Cerebellar nuclear complex (tissue), 1 donor: ENCODE measurements at places on chromosomes 7 and 10.

GRCh38 chr10:99527526-99528493 lies 4.9 kb upstream of the NKX2-3 start:
- no peak for DNase-seq

DNA sequence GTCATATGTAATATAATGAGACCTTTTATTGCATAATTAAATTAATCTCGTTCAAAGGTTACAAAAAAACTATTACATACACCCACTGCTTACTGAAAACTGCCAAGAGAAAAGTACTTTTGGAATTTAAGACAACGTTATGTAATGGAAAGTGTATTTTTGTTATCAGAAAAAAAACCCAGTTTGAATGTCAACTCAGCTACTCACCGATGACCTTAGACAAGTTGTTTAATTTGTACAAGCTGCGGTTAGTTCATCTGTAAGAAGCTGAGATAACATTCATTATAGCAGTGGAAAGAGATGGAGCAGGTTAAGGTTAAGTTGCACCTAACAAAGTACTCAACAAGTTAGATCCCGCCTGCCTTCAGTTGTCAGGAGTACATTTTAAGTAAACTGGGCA lies 1.1 kb downstream of the PSMA2 start:
- DNase-seq: no peak

DNA sequence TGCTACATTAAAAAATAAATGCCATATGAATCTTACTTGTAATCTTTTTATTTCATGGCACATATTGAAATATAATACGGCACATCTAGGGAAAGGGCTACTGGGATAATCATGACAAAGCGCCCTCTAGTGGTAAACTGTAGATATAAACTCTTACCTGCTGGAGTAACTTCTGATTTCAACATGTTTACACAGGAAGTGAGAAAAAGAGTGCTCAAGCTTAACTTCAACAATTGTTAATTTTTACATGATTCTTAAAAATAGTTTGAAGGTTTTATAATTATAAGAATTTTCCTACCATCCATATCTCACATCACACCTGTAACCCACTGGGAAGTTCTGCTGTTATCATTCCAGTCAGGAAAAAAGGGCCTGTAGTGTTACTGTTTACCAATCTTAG lies 2.0 kb upstream of the HEPACAM2 start:
- no peak for DNase-seq

DNA sequence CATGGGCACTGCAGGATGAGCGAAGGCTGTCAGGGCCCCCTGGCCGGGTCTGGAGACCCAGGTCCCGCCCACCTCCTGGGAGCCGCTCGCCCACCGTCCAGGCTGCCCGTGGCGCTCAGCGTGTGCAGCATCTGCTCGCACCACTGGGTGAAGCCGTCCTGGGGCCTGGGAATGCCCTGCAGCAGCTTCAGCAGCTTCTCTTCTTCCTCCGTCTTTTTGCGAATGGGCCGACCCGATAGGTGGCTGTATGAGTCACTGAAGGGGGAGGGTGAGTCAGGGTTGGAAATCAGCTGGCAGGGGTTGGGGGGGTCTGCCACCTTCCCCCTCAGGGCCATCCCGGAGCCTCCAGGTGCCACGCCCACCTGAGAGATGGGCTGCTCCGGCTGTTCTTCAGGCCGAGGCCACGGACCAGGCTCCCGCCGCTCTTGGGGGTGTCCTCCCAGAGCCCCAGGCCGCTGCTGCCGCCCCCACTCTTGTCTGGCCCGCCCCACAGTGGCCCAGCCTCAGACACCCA lies 8.7 kb downstream of the GNB2 start:
- no peak for DNase-seq

DNA sequence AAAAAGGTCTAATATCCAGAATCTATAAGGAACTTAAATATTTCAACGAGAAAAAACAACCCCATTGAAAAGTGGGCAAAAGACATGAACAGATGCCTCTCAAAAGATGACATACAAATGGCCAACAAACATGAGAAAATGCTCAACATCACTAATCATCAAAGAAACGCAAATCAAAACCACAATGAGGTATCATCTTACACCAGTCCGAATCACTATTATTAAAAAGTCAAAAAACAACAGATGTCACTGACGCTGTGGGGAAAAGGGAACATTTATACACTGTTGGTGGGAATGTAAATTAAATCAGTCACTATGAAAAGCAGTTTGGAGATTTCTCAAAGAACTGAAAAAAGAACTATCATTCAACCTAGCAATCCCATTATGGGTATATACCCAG lies 6.0 kb downstream of the VWDE start:
- no peak for DNase-seq

DNA sequence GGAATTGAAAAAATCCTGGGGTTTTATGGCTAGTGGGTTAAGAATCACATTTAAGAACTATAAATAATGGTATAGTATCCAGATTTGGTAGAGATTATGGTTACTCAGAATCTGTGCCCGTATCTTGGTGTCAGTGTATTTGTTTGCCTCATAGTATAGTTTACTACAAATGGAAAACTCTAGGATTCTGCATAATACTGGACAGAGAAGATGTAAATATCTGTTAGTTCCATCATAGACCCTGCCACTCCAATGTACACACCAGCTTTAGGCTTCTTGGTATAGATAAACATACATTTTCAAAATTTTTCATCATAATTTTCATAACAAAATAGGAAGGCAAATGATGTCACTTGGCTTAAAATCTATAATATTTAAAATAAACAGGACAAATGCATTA lies 108.1 kb downstream of the CFTR start:
- no peak for DNase-seq

GRCh38 chr7:2761801-2762497 lies 73.9 kb downstream of the AMZ1 start:
- DNase-seq: no peak

GRCh38 chr7:18265611-18266281 lies 229.8 kb upstream of the HDAC9 start:
- no peak for DNase-seq
